ENCODE measurements at places on chromosomes 7 and 10.

GRCh38 chr7:45102785-45103712, 8.4 kb downstream of the TBRG4 start:
- DNase-seq = no peak

DNA sequence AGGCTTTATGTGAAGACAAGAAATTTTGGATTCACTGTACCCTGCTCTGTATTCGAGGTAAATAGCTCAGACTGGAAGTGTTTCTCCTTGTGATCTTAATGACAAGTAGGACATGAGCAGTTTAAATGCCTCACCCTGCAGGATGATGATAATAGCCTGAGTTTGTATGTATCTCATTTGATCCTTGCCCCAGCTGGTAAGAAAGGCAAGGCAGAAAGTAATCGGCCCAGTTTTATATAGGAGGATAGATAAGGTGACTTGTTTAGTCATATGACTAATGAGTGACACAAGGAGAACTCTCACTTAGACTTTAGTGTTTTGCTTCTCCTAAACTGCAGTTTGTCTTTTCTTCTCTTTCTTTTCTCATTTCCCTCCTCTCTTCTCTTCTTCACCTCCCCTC, 372.6 kb downstream of the PHF14 start:
- no peak for DNase-seq

GRCh38 chr10:14486777-14487487, 156.2 kb upstream of the FRMD4A start:
- no peak for DNase-seq

DNA sequence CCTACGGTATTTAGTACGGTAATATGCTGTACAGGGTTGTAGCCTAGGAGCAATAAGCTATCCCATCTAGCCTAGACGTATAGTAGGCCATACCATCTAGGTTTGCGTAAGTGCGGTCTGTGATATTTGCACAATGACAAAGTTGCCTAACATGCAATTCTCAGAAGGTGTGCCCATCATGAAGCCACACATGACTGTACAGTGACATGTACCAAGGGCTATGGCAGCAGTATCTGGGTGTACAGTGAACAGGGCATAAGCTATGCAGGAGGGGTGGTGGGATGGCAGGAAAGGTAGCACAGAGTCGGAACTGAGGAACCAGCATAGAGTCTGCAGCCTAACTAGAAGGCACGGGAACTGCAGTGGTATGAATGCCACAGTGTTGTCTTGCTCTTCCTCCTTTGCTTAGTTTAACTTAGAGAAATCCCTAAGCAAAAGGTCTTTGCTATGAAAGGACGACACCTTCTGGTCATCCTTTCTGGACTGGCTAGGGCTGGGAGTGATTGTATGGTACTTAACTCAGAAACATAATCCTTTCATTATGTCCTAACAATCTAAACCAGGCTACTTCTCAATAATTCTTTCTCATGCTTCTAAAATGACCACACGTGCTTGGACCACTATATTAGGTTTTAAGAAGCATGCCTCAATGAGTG, 93.5 kb downstream of the DYNC1I1 start:
- no peak for DNase-seq

DNA sequence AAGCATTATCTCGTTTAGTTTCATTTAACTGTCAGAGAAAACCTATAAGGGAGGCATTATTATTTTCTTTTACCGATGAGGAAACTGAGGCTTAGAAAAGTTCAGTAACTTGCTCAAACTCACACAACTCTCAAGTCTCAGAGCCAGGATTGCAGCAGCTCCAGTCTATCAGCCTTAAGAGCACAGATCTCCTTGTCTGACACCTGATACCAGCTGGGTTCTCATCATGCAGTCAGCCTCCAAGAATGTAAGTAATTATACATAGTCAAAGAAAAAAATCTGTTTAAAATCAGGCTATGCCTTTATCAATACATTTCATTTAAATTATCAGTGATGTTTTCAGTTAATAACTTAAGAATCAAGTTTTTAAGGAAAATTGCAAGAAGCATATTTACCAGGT, 236.6 kb upstream of the TCF7L2 start:
- no peak for DNase-seq

DNA sequence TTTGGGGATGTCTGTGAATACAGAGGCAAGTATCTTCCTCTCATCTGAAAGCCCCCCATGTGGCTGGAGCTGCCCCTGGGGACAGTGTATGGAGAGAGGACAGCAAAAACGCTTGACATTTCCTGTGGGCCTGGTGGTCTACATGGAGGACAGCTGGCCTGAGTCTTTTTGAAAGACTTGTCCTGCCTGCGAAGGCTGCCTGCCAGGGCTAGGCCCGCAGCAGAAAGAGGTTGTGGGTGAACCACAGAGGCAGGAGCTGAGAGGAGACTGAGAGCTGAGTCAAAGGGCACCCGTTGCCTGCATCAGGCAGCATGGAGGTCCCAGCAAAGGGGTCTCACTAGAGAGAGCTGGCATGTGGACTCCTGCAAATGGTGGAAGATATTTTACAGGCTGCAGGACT, 66.4 kb downstream of the KAT6B start:
- no peak for DNase-seq

DNA sequence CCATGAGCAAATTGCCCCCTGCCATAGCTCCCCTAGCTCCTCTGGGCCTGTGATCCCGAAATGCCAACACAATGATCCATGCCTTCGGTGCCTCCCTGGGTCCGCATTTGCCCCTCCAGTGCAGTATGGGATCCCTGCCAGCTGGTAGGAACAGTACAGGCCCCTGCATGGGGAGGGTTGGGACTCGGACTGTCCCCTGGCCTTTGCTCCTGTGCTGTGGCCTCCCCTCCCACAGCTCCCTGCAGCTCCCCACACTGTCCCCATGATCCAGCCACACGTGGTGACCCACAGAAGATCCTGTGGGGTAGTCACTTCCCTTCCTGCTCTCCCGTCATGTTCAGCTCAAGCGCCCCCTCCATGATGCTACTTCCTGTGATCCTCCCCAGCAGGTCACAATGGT, 140.3 kb downstream of the MAPK8 start:
- no peak for DNase-seq

GRCh38 chr10:72784551-72785351, 92.8 kb downstream of the MCU start:
- DNase-seq = no peak

GRCh38 chr7:37894671-37895070, 21.9 kb downstream of the SFRP4 start:
- DNase-seq = no peak

- no peak for DNase-seq
Measured at GRCh38 chr10:129465796-129466702, 992 bp upstream of the MGMT start.

DNA sequence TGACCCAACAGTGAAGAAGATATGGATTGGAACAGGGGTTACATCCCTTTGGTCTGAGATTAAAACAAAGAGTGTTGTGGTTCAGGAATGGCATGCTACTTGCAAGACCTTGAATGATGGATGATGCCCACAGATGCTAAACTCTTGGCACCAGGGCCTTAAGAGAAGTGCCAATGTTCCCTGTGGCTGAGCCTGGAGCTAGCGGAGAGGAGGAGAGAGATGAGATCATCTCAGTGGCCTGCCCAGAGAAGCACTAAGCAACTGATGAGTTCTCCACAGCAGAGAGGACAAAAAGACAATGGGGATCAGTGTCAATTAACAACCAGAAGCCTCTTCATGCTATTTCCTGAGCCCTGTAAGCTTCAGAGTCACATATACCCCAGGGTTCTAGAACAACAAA, 97.8 kb downstream of the ELAPOR2 start:
- no peak for DNase-seq

DNA sequence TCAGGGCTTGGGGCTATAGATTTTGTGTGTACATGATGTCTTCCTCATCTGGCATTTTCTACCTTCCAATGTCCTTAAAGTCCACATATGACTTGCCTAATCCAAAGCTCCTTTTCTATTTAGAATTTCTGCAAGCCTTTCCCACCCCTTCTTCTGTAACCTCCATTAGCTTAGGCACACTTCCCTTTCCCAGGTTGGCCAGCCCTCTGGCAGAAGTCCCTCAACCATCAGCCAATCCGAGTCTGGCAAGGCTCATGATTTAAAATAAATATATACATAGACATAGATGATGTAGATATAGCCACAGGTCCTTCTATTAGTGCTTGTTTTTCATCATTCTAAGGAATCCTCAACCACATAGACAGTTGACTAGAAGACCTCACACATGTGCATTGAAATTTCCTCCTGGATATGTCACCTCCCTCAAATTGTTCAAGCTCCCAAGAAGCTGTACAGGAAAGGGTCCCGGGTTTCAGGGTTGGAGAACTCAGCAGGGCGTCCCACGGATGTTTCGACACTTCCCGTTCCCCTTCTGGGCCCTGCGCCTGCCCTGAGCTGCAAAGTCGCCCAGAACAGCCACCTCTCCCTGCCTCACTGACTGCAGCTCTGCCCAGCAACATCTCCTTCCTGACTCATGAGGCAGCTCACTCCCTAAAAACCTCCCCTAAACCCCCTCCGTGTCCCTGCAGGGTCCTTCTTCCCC, 20.4 kb upstream of the PIK3AP1 start:
- DNase-seq = no peak

DNA sequence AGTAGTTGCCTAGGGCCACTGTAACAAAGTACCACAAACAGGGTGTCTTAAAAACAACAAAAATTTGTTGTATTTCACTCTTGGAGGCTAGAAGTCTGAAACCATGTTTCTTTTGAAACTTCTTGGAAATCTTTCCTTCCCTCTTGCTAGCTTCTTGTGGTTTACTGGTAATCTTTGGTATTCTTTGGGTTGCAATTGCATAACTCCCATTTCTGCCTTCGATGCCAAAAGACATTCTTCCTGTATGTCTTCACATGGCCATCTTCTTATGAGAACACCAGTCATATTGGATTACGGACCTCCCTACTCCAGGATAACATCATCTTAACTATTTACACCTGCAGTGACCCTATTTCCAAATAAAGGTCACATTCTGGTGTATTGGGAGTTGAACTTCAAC, 357.4 kb downstream of the PPP1R3A start:
- no peak for DNase-seq
